Stimulated activated CD8-positive, alpha-beta memory T cell treated with anti-CD3 and anti-CD28 coated beads, Interleukin-12 subunit alpha, Interleukin-12 subunit beta, amount 100 ng/mL, for 4 hours (primary cell): ENCODE measurements at places on chromosomes 5 and 9.

DNA sequence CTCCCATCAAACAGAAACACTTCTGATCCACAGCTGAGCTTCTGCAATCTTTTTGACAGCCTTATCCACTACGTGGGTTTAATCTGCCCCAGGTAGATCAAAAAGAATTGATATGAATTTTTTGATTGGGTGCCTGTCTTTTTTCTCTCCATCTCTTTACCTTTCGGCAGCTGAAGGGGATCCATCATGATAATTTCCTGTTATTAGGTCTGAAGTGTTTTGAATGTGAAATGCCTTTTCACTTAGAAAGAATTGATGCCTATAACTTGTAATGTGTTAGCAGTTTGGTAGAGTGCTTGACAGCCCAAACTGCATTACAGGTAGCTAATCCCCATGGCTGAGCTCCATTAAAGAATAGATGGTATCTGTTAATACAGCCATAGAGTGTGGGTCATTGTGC is 745.4 kb downstream of the TLR4 start:
- DNase-seq, result no peak

GRCh38 chr5:40442346-40442745 is 237.4 kb upstream of the PTGER4 start:
- no peak for DNase-seq

- no peak for DNase-seq
These were observed 114.4 kb downstream of the PBX3 start for GRCh38 chr9:125861405-125862058.

- DNase-seq, result no peak
These were observed 93.7 kb upstream of the DAB2 start for GRCh38 chr5:39518516-39518915.
